Caco-2 (cell line): ENCODE measurements at places on chromosomes 1 and 21.

DNA sequence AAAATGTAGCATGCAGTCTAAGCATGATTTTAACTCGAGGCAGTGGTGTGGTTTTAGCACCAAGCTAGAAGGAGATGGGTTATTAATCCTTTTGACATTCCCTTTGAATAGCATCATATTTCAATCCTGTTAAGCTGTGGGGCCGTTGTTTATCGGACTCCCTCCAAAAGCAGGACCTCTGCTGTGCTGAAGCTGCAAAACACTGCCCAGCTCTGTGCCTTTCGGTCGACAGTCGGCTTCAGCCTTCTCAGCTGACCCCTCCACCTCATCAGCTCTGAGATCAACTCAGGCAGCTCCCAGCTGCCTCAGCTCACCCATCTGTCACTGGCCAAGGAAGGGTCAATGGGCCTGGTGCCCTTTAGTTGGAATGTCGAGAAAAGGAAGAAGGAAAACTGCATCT, 95.5 kb downstream of the KAZN start:
- no peak for DNase-seq

GRCh38 chr1:45526135-45526644, 4.5 kb upstream of the PRDX1 start:
- peak; percentile 65 for DNase-seq

- DNase-seq, result peak; percentile 66
Measured at GRCh38 chr1:54409156-54410142, 3.3 kb upstream of the SSBP3 start.

DNA sequence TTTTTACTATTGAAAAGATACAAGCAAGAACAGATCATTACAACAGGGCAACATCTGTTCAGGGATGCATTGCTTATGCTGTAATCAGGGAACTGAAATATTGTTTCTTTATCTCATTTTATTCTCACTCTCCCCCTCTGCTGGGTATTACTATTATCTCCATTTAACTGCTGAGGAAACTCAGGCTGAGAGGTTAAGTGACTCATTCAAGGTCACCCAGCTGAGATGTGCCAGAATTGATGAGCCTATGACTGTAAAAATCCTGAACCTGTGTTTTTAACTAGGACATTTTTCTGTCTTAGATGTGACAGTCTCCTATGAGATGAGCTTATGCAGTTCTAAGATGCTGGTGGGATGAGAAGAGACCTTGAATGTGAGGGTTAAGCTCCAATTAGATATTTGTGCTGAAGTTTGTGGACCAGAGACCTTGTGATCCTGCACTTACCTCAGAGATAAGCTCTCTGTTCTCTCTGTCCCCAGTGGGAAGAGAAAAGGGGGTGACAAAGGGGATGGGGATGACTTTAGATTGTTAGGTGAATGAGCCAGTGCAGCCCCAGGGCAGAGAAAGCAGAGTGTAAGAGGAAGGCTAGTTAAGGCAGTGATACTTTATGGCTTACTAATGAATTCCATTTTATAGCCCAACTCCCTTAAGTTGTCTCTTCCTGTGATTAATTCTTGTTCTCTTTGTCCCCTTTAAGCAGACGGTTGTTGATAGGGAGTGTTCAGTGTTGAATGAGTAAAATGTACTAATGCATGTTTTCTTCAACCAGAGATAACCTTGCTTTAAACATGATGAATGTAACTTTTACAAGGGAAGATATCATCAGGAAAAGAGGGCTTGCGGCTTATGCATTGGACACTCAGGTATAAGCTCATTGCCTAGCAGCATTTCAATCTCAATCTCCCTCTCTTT, 111.4 kb downstream of the HLX start:
- no peak for DNase-seq
